ENCODE measurements at places on chromosomes 13 and 19.

GRCh38 chr13:103757361-103757760, 691.1 kb upstream of the SLC10A2 start:
- no peak for DNase-seq

DNA sequence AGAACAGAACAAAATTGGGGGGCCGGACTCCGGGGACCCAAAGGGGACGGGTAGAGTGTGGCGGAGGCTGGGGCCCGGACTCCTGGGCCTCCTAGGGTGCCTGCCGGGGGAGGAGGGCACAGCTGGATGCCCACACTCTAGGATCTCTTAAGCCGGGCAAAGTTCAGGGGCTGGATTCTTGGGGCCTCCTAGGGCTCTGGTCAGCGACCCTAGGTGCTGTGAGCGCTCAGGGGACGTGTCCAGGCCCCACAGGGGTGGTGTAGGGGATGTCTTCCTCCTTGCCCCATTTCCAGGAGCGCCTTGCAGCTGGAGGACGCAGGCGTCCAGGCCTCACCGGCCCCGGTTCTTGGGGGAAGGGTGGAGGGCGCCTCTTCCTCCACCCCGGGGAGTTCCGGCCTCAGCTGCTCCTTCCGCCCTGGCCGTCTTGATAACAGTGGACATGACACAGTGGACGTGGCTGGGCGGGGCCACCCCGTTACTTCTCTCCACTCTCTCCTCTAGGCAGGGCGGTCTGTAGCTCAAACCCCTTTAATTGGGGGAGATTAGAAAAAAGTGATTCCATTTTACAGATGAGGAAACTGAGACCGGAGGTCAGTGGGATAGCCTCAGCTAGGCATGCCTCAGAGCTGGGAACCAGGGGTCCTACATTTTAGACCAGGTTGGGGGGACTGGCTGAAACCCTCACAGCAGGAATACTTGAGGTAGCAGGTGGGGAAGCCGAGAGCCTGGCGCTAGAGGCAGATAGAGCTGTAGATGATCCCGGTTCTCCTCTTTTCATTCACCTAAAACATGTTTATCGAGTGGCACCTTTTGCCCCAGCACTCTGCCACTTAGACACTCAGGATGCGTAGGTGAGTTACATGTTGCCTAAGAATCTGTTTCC, 705 bp downstream of the STXBP2 start:
- DNase-seq, result no peak

GRCh38 chr19:3669082-3669946, 31.0 kb downstream of the PIP5K1C start:
- DNase-seq, result no peak

DNA sequence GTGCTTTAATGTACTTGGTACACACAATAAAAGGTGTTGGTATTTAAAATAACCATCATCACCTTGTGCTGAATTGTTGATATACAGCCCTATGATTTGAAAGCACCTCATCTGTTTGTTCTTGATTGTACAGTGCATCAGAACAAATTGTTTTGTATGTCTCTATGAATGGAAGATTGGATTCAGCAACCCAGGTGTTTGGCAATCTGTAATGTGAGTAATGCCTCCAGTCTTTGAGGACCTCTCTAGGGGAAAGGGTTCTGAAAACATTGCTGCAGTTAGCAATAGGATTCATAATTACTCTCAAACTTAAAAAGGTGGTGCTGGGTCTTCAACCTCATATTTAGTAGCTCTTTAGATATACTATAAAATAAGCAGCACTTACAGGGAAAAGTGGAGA, 341.8 kb downstream of the OXGR1 start:
- no peak for DNase-seq

DNA sequence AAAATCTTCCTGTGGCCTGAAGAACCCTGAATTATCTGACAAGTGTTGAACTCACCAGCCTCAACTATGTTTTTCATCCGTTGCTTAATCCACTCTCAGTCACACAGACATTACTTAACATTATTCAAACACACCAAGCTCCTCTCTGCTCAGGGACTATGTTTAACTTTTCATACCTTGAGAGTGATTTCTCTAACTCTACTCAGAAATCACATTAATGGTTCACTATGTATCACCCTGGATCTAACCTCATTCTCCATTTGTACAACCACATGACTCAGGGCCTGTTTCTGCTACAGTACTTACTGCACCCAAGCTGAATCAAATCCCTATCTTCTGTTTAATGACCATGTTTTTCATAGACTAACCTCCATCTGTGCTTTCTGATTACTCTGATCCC, 553.7 kb upstream of the PRR20A start:
- DNase-seq, result no peak

- DNase-seq, result no peak
Observed at GRCh38 chr13:48631441-48631840, 22.3 kb upstream of the CYSLTR2 start.

- DNase-seq, result no peak
Observed at GRCh38 chr13:105196052-105196451, 1339.4 kb downstream of the EFNB2 start.

DNA sequence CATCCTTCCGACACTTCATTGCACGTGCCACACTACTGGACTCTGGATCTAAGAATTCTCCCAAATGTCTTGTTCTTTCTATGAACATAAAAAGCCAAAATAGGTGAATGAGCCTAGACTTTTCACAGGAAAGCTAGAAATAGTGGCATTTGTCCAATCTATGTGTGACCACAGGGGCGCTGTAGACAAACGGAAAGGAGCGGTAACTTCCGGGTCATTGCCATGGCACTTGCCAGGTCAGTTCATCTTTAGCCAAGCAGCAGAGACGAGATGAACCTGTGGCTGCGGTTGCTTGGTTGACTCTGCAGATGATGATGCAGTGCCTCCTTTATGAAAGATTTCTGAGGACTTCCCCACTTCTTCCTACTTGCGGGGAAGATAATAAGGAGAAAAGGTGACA, 65.6 kb downstream of the ADGRE1 start:
- no peak for DNase-seq

DNA sequence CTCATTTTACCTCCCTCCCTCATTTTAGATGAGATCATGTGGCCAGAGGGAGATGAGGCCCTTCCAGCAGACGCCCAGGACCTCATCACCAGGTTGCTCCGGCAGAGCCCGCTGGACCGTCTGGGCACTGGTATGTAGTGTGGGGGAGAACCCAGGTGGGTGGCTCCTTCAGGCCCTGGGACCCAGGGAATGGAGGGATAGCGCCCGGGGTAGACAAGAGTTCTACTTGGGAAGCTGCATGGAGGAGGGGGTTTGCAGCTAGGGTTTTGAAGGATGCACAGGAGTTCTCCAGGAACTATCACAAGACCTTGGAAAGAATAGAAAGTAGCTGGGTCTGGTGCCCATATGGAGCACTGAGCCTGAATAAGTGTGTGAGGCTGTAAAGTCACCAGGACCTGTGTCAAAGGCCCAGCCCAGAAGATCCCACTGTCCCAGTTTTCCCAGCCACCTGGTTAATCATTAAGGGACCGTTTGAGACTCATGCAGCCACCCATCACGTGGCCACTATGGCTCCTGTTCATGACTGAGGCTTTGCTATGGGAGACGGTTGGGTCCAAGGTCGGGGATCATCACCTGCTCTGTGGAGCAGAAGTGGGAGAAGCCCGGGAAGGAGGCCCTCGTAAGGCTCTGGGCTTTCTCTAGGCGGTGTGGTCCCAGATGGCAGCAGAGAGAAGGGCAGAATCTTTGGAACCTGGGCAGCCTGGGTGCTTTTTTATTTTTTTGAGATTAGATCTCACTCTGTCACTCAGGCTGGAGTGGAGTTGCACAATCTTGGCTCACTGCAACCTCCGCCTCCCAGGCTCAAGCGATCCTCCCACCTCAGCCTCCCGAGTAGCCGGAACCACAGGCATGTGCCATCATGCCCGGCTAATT, 17.0 kb upstream of the PIK3R2 start:
- DNase-seq, result no peak

DNA sequence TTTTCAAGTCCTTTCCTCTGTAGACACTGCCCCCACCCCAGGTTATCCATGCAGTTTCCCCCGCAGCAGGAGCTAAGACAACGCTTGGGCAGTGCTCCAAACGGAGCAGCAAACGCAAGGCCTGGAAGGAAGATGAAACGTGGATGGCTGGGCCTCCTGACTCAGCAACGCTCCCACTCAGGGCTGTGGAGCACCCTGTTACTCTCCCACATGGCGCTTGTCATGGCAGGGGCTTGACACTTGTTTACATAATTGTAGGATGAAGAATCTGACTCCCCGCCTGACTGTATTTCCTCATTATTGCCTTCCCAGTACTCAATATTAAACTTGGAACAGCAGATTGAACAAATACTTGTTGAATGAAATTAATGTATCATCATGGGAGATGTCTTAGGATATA, 799 bp upstream of the C1QTNF9B start:
- DNase-seq, result no peak

DNA sequence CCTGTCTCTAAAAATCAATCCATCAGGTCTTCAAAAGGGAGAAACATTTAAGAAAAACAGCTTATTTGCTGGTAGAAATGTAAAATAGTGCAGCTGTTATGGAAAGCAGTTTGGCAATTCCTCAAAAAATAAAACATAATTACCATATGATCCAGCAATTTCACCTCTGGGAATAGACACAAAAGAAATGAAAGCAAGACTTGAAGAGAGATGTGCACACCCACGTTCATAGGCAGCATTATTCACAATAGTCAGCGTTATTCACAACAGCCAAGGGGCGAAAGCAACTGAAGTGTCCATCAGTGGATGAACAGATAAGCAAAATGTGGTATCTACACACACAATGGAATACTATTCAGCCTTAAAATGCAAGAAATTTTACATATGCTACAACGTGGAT, 45.1 kb upstream of the DOCK9 start:
- DNase-seq, result no peak

- no peak for DNase-seq
Observed at GRCh38 chr13:114154476-114154875, 22.1 kb upstream of the RASA3 start.

GRCh38 chr13:61432029-61432428, 16.4 kb upstream of the PCDH20 start:
- DNase-seq, result no peak

DNA sequence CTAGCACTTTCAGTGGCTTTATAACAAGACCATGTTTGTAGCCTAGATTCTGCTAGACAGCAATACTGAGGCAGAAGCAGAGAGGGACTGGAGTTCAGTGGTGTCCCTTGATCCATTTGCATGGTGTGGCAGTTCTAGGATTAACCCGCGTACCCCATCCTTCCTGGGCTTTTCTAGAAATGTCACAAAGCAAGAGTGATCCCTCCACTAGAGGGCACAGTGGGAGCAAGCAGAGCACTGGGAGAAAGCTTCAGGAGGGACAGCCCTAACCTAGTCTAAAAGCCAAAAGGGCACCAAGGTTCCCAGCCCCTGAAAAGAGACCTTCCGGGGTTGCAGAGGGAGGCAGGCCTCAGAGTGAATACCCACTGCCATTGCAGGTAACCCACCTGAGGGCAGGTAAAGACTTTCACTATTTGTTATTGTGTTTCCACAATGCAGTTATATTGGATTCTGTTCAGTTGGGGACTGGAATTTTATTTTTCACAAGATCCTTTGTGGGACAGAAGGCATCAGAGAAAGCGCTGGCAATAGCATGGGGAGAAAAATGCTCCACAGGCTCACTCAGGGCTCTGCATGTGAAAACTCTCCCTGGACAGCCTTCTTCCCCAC, 170.6 kb downstream of the FLT1 start:
- peak; percentile 26 for DNase-seq

- no peak for DNase-seq
Observed at GRCh38 chr13:75705395-75705794, 69.3 kb downstream of the LMO7 start.

- DNase-seq, result no peak
Observed at GRCh38 chr19:3459089-3459881, 21.0 kb downstream of the SMIM24 start.

- DNase-seq, result no peak
Observed at GRCh38 chr13:43846496-43847158, 32.9 kb downstream of the CCDC122 start.

- DNase-seq, result no peak
Observed at GRCh38 chr19:31354316-31354715, 5.1 kb upstream of the TSHZ3 start.

DNA sequence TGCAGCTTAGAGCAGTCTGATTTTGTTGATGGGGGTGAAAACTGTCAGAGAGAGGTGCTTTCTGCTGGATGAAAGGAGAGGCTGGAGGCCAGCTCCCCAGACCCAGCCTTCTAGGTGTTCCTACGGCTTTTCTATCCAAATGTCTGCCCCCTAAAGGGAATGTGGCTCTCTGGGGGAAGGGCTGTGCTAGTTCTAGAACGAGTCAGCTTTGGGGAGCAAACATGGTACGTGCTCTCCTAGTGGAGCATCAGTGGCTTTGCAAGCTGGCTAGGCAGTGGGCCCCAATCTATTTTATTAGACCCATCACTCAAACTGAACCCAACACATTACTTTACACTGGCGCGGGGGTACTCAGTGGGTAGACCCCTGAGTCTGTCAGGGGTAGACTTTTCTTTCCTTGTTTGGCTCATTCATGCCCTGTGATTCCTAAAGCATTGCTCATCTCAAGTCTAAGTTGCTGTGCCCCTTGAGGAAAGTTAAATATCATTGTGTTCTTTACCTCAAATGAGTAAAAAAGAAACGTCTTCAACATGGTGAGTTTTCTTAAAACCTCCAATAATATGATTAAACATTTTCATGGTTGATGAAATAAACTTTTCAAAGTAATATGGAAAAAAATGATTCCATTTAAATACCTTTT, 254.9 kb downstream of the DLEU7 start:
- no peak for DNase-seq

DNA sequence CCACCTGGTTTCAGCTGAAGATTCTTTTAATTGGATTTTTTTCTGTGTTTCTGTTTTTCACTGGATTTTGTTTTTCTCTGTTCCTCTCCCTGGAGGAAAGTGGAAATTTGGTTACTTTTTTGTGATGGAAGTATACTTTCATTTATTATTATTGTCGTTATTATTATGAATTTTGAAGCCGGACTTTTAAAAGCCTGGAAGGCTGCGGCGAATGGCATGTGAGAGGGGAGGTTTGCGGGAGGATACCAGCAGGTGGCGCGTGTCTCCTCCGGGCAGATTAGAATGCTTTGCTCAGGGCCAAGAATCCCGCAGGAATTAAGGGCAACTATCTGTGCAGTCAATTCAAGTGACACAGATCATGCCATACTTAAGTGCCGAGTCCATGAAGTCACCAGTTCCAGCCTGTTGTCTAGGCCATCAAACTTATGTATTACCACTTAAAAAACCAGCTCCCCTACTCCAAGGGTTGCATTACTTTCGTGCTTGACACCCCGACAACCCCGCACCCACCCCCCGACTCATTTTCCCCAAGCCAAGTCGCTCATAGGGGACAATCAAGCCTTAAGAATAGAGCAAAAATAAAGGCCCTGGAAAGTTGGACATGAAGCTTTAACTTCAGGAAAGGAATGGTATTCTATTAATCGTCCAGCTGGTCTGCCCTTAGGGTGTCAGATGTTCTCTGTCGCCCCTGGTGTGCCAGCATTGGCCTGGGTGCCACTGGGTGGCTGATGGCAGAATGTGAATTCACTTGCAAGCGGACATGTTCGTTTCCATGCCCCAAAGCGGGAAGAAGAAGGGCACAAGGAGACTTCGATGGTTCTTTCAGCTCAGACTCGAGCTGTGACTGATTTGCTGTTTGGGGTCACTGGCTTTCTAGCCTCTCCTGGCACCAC, 1.3 kb upstream of the LRCH1 start:
- peak; percentile 73 for DNase-seq

GRCh38 chr13:40558656-40559055, 107.8 kb downstream of the FOXO1 start:
- DNase-seq, result no peak
